Esophagus muscularis mucosa (tissue), 4 donors: ENCODE measurements at places on chromosomes 13 and 19. TPM values are rescaled to one million over a fixed set of nuclear protein-coding genes. Genes with fewer than 3 reads are reported as not detected.
A peak's percentile ranks its signal among the peaks of the same experiment; 100 is the strongest.

The ZNF813 gene
- 3.3 TPM for total RNA-seq

The MED26 gene
- total RNA-seq = 7.1 TPM

The USHBP1 gene
- total RNA-seq = 4.6 TPM

The FFAR2 gene
- 1.7 TPM for total RNA-seq

DNA sequence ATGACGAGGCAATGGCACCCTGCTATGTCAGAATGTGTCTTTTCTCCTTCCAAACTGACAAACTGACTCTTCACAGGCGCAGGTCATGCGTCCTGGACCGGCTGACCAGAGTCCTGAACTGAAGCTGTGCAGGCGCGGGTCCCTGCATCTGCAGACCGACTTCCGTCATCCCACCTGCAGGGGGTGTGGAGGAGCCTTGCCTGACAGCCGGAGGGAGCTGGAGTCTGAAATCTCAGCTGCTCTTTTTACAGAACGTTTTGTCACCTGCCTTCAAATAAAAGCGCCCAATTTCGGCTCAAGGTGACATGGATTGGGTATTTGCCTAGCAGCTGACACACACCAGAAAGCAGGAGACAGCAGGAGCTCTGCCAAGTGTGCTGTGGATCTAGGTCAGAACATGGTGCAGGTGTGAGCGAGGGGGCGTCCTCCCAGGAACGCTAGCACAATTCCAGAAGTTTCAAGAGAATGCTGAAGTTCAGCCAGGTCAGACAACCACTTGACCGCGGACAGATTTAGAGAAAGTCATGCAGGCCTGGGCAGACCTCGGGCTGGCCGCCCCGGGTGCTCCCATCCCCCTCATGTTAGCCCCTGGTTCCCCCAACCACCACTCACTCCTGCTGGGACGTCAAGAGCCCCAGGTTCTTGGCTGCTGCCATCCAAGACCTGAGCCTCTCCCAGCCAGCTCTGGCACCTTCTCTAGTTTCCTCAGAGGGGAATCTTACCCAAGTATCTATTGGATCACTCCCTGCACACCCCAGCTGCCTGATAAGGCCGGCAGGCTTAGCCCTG lies 32.8 kb downstream of the ELL start:
- DNase-seq = no peak

GRCh38 chr13:94683409-94683808 lies 28.9 kb downstream of the SOX21 start:
- DNase-seq = no peak

- no peak for DNase-seq
Observed at GRCh38 chr13:93771227-93771626, 544.6 kb downstream of the GPC6 start.

DNA sequence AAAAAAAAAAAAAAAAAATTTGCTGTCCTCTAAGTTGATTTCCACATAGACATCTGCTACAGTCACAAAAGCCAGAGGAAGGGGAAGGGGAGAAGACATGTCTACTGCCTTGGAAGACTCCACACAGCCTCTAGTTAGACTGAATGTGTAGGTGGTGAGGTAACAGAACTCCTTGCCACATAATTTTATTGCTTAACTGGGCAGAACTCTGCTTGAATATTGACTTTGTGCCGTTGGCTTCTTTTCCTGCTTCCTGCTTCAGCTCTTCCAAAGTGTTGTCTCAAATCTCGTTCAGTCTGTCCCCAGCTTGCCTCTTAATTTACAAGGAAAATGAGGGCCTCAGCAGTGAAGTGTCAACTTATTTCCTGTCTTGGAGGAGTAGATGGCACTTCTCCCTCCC lies 37.1 kb downstream of the ESD start:
- no peak for DNase-seq

- no peak for DNase-seq
Observed at GRCh38 chr13:71610876-71611275, 256.1 kb downstream of the DACH1 start.

- no peak for DNase-seq
Observed at GRCh38 chr13:102905905-102906771, 60.3 kb downstream of the ERCC5 start.

DNA sequence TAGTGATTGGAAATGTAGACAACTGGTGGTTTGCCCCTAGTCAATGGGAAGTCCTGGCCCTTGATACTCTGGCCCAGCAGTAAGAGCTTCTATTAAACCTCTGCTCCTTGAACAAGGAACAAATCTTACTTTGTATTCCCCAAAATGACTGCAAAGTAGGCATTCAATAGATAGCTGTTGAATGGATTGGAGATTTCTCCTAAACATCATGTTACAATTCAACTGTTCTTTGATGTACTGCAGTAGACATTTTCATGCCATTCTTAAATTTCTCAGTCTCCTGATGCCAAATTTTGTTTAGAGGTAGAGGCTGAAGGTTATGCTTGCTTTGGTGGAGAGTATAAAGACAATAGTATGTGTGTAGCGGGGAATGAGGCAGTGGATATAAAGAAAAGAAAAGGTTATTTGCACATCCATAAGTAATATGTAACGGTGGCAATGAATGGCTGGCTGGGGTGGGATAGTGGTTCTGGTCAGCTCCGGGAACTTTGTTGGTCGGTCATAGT lies 12.8 kb downstream of the MIR17HG start:
- no peak for DNase-seq

GRCh38 chr13:26697069-26697955 lies 63.3 kb downstream of the GPR12 start:
- DNase-seq = peak; percentile 45

GRCh38 chr13:113969973-113970611 lies 3.8 kb downstream of the C13orf46 start:
- no peak for DNase-seq

DNA sequence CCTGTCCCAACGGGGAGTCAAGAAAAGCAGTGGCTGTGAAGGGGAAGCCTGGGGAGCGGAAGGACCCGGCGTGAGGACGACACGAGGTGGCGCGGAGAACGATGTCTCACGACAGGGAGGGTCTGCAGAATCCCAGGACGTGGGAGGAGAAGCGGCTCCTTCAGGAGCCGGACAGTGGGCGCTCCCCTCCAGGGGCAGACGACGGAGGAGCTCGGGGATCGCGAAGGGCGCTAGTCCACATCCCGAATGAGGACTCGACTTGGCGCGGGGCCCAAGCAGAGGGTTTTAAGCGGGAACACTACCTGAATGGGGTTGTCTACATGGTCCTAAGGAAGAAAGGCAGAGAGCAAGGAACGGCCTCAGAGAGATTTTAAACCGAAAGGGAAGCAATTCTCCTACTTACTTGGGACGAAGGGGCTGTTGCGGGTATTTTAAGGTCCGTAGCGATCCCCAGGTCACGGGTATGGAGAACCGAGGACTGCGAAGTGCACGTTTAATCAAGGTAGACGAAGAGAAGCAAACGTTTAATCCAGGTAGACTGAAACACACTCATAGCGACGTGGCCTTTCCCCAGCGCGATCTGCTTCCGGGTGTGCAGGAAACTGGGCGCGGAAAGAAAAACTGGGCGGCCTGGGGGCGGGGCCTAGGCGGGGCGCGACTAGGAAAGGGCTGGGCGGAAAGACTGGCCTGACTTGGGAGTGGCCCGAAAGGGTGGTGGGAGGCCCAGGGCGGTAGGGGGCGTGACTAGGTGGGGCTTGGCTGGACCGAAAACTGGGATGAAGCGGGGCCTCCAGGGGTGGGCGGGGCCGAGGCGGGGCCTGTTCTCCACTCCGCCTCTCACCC lies at the start of gene ZNF841:
ZNF841 (minus strand) TSS at position 594 of the 843 bp plus-strand sequence. CDS start 10,964 bp downstream, outside the sequence.
- peak; percentile 98 for DNase-seq

GRCh38 chr13:29753618-29754472 lies 96.6 kb downstream of the UBL3 start:
- no peak for DNase-seq

GRCh38 chr13:80177327-80177726 lies 163.6 kb downstream of the SPRY2 start:
- no peak for DNase-seq

DNA sequence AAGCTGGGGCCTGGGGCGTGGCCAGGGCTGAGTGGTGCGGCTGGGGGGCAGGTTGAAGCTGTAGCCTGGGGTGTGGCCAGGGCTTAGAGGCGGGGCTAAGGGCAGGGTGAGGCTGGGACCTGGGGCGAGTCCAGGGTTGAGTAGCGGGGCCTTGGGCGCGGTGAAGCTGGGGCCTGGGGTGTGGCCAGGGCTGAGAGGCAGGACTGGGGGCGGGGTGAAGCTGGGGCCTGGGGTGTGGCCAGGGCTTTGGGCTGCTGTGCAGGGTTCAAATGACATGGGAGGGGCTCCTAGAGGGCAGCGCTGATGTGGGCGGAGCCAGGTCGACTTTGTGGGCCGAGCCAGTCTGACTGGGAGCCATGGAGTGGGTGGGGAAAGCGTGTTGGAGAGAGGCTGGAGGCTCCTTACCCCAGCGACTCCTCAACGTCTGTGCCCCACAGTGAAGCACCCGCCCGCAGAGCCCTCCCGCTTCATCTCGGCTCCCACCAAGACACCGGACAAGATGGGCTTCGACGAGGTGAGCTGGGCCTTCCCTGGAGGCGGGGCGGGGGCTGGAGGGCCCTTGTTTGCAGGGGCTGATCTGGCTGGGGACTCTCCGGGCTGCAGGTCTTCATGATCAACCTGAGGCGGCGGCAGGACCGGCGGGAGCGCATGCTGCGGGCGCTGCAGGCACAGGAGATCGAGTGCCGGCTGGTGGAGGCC lies 21.5 kb downstream of the COLGALT1 start:
- no peak for DNase-seq

- DNase-seq = no peak
Observed at GRCh38 chr19:45222724-45223123, 22.5 kb downstream of the EXOC3L2 start.
